NCI-H1694 treated with DMSO at 0.1 percent for 48 hours (cell line): ENCODE measurements at places on chromosomes 11 and 22.

- DNase-seq = no peak
Measured at GRCh38 chr11:127057126-127057525, 56.6 kb upstream of the KIRREL3 start.

GRCh38 chr11:65593518-65594414 is 1.8 kb downstream of the KCNK7 start:
- DNase-seq = no peak

DNA sequence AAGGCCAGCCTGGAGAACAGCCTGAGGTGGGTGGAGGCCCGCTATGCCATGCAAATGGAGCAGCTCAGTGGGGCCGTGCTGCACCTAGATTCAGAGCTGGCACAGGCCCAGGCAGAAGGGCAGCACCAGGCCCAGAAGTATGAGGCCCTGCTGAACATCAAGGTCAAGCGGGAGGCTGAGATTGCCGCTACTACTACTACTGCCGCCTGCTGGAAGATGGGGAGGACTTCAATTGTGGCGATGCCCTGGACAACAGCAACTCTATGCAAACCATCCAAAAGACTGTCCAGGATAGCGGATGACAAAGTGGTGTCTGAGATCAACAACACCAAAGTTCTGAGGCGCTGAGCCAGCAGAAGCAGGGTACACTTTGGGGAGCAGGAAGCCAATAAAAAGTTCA is 3.1 kb upstream of the TMEM218 start:
- no peak for DNase-seq

DNA sequence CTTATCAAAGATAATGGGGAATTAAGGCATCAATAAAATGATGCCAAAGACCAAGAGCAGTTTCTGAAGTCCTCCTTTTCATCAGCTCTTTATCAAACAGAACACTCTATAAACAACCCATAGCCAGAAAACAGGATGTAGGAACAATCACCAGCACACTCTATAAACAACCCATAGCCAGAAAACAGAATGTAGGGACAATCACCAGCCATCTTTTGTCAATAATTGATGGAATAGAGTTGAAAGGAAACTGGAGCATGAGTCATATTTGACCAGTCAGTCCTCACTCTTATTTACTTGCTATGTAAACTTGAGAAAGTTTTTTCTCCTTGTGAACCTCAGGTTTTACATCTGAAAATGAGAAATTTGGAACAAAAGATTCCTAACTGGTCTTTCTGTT is 10.0 kb downstream of the MS4A2 start:
- no peak for DNase-seq

GRCh38 chr22:19291218-19291579 is 320 bp downstream of the CLTCL1 start:
- DNase-seq = no peak
